Suprapubic skin (tissue), 4 donors: ENCODE measurements at places on chromosomes 6 and 20. TPM values are rescaled to one million over a fixed set of nuclear protein-coding genes. Genes with fewer than 3 reads are reported as not detected.

GRCh38 chr20:16364320-16364687, 208.9 kb downstream of the KIF16B start:
- DNase-seq, result no peak
- H3K4me1 ChIP-seq, result peaks cover 6% of the 10 kb centered on the region
- H3K27ac ChIP-seq, result no peak overlapping the region
- peaks cover 11% of the 10 kb centered on the region for H3K36me3 ChIP-seq

- no peaks in the 10 kb centered on the region for H3K4me1 ChIP-seq
- DNase-seq, result no peak
- H3K4me3 ChIP-seq, result no peak overlapping the region
- H3K36me3 ChIP-seq, result no peaks in the 10 kb centered on the region
These were observed 43.5 kb upstream of the NFATC2 start for GRCh38 chr20:51586005-51586440.

Gene COL12A1
- 41.5 TPM for total RNA-seq

DNA sequence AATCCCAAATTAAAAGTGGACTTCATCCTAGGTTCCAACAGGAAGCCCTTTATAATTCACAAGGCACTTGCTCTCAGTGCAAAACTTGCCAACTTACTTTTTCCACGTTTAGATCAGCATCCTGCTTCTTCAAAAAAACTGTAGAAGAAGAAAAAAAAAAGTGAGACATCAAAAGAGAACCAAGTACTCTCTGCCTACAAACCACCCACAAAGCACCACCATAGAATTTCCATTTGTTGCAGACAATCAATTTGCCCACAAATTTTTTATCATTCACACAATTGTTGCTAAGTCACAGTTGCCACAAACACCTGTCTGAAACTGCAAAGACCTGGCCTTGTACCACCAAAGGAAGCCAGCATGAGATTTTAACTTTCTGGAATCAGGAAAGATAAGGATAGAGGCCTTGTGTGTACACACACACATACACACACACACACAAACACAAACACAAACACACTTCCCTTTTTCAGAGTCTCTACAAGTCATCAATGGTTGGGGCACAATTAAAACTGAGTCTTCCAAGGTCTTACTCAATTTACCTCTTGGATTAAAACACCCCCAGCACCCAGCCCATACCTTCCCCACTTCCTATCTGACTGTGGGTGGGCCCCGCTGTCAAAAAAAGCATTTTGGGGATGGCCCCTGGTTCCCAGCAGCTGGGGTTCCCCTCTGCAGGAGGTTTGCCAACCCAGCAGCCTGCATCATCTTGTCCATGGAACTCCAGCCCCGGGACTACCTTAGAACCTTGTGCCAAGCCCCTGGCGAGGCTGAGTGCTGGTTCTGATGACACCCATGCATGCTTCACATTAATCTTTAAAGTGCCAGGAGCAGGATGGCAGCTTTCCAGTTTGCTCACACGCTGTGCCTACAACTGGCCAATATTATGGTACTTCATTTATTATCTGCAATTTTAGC, 26.5 kb downstream of the FYN start:
- H3K4me1 ChIP-seq, result peaks cover 39% of the 10 kb centered on the region
- H3K27ac ChIP-seq, result no peak overlapping the region
- no peaks in the 10 kb centered on the region for H3K27me3 ChIP-seq
- no peak for DNase-seq
- no peaks in the 10 kb centered on the region for H3K36me3 ChIP-seq
- H3K4me3 ChIP-seq, result no peak overlapping the region

DNA sequence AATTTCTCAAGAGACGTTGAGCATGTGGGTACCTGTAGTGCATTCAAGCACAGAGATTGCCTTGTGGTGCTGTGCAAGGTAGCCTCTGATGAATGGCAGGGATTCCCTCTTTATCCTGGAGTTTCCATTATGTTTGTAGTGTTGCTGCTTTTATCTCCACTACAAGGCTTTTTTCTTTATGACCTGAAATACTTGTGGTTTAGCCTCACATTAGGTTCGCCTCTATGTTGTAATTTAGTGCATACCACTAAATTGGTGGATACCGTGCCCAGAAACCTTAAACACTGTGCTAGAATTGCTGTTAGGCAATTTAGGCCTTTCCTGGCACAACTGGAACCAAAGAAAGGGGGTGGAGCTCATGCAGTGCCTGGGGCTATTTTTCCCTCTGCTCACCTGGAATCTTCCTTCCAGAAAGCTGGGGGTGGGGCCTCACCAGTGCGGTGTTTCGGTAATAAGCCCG, 76.8 kb downstream of the NCOA7 start:
- H3K4me3 ChIP-seq, result no peak overlapping the region
- no peak overlapping the region for H3K27ac ChIP-seq
- no peaks in the 10 kb centered on the region for H3K36me3 ChIP-seq

DNA sequence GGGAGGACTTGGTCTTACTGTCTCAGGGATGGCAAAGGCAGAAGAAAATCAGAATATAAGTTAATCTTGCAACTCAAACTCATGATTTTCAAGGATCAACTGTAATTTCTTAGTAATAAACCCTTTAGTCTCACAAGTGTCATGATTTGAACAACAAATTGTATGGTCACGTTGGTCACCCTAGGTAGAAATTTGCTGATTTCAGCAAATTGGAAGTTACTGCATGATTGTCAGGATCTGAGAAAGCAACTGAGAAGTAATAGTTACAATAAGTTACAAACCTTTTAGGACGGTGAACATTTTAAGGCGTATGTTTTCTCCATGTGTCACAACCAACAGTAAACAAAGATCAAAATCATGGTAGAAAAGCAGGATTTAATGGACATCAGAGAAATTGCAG, 375.2 kb downstream of the PLCB1 start:
- no peaks in the 10 kb centered on the region for H3K27me3 ChIP-seq
- no peaks in the 10 kb centered on the region for H3K4me1 ChIP-seq
- H3K27ac ChIP-seq, result no peak overlapping the region
- no peak for DNase-seq

- H3K27ac ChIP-seq, result no peak overlapping the region
- no peaks in the 10 kb centered on the region for H3K36me3 ChIP-seq
- H3K4me3 ChIP-seq, result no peak overlapping the region
- DNase-seq, result no peak
- no peaks in the 10 kb centered on the region for H3K27me3 ChIP-seq
These were observed 150.5 kb downstream of the TFAP2C start for GRCh38 chr20:56779452-56780143.

GRCh38 chr6:34231566-34232336, 4.9 kb upstream of the HMGA1 start:
- no peaks in the 10 kb centered on the region for H3K36me3 ChIP-seq
- no peak overlapping the region for H3K27ac ChIP-seq
- peak; percentile 58 for DNase-seq
- peaks cover 37% of the 10 kb centered on the region for H3K4me1 ChIP-seq

GRCh38 chr6:80214436-80215022, 108.1 kb downstream of the BCKDHB start:
- DNase-seq, result no peak
- no peak overlapping the region for H3K27ac ChIP-seq
- no peaks in the 10 kb centered on the region for H3K27me3 ChIP-seq
- no peak overlapping the region for H3K4me3 ChIP-seq

DNA sequence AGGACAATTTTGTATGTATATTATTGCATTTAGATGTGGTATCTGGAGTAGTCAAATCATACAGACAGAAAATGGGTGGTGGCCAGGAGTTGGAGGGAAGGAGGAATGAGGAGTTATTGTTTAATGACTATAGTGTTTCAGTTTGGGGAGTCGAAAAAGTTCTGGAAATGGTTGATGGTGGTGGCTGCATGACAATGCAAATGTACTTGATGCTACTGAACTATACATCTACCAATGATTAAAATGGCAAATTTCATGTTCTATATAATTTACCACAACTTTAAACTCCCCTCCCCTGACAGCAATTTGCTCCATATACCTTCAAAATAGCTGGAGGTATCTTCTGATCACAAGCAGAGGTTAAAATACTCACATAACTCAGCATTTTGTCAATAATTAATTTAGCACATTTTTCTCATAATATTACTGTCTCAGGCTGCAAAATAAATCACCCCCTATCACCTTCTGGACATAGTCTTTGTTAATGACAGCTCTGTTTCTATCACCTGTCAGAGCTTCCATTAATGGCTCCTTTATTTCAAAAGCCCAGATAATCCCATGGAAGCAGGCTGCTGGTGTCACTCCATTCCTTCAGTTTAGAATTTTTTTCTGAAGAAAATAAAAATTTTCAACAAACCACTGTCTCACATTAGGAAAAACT, 25.7 kb upstream of the RHAG start:
- no peak for DNase-seq
- H3K27me3 ChIP-seq, result no peaks in the 10 kb centered on the region
